ENCODE measurements at places on chromosomes 3 and 15.

GRCh38 chr3:170278627-170279026, 56.4 kb downstream of the PRKCI start:
- DNase-seq = no peak

DNA sequence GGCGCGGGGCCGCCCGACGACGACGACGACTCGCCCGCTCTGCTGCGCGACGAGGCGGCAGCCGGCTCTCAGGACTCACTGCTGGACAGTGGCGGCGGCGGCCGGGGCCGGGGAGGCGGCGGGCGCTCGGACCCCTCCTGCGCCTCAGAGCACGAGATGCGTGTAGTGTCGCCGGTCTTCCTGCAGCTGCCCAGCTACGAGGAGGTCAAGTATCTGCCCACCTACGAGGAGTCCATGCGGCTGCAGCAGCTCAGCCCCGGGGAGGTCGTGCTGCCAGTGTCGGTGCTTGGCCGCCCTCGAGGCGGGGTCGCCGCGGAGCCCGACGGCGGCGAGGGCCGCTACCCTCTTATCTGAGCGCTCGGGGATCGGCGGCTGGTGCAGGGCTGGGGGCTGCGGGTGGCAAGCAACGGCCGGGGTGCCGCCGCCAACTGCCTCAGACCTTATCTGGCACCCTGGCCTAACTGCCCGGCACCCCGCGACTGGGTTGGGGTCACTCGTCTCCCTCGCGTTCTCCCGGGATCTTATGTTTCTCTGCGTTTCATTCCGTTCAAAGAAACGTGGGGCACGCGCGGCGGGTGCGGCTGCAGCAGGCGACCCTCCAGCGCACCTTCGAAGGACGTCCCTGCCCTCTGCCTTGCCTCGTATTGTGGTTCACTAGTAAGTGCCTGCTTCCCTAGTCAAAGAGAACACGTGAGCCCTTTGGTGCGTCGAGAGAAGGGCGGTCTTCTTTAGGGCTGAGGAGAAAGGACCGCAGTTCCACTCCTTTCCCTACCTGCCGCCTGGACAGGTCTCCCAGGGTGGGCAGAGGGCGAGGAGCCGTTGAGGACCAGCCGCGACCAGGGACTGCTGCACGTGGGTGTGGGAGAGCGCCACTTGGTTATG, 1.0 kb downstream of the C3orf80 start:
- peak; percentile 33 for DNase-seq

GRCh38 chr3:183797996-183798395, 27.4 kb downstream of the MAP6D1 start:
- no peak for DNase-seq

- DNase-seq = no peak
Measured at GRCh38 chr3:192935441-192935840, 17.8 kb upstream of the MB21D2 start.

- DNase-seq = no peak
Measured at GRCh38 chr3:55923207-55923606, 436.1 kb upstream of the WNT5A start.

GRCh38 chr3:46130631-46131310, 77.3 kb downstream of the CCR1 start:
- DNase-seq = no peak

- no peak for DNase-seq
Measured at GRCh38 chr3:117366574-117366973, 657.0 kb downstream of the TUSC7 start.

GRCh38 chr3:169998668-169999131, 32.1 kb downstream of the SEC62 start:
- DNase-seq = no peak

GRCh38 chr15:99983171-99983885, 250.1 kb upstream of the LYSMD4 start:
- peak; percentile 20 for DNase-seq

- DNase-seq = no peak
Measured at GRCh38 chr15:71218272-71218805, 103.1 kb downstream of the THSD4 start.

GRCh38 chr15:65960586-65960985, 91.3 kb downstream of the RAB11A start:
- DNase-seq = no peak

DNA sequence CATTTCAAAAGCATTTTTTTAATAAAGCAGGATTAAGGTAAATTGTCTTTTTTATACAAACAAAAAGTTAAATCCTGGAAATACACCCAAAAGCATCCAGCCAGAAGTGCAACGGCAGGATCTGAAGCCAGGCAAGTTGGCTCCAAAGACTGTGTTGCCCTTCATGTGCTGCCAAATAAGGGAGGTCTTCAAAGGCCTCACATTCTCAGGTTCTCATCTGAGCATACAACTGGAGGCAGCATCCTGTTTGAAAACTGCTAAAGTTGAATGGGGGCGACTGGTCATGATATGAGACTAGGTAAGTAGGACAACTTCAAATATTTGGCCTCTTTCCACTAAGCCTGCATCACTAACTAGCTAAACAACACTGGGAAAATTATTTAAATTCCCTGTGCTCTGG, 52.2 kb downstream of the IMPG2 start:
- no peak for DNase-seq

- no peak for DNase-seq
Measured at GRCh38 chr3:127312818-127313217, 25.0 kb upstream of the PRR20G start.

DNA sequence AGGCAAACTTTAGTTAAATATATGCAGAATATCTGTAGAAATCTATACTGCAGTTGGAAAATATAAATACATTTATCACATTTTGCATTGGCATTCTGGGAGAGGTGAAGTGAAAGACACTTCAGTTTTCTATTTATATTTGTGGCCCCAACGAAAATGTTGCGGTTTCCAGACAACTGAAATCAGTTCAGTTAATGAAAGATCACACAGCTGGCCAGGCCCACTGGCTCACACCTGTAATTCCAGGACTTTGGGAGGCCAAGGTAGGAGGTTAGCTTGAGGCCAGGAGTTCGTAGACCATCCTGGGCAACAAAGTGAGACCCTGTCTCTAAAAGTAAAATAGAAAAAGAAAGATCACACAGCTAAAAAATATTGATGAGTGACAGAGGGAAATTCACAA, 11.9 kb upstream of the CLASP2 start:
- DNase-seq = no peak

DNA sequence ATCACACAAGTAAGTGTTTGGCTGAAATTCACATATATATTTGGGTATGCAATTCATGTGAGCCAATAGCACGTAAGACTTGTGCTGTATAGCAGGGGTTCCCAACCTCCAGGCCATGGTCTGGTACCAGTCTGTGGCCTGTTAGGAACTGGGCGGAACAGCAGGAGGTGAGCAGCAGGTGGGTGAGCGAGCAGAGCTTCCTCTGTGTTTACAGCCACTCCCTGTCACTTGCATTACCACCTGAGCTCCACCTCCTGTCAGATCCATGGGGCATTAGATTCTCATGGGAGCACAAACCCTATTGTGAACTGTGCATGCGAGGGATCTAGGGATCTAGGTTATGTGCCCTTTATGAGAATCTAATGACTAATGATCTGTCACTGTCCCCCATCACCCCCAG, 59.7 kb downstream of the MAP3K13 start:
- DNase-seq = no peak

DNA sequence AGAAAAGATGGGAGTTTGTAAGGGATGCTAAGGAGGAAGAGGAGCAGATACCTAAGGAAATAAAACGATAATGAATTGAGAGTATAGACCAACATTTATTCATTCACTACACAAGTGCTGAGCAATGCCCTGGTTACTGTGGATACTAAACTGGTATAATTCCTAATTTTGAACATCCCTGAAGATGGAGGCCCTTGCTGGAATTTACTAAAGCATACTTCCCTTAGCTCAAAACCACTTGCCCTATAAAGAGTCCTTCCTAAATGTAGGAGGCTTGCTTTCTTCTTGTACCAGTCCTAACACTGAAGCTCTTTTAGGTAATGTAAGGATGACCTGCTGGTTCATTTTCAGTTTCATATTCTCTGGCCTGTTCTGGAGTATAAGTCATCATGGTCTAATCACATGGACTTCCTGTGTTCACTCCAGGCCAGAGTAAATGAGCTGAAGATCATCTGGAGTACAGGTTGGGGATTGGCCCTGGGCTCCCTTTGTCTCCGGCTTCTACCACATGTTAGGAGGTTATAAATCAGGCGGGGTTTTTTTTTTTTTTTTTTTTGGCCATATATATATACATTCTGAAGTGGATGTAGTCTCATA, 40.1 kb upstream of the MTMR10 start:
- DNase-seq = no peak

DNA sequence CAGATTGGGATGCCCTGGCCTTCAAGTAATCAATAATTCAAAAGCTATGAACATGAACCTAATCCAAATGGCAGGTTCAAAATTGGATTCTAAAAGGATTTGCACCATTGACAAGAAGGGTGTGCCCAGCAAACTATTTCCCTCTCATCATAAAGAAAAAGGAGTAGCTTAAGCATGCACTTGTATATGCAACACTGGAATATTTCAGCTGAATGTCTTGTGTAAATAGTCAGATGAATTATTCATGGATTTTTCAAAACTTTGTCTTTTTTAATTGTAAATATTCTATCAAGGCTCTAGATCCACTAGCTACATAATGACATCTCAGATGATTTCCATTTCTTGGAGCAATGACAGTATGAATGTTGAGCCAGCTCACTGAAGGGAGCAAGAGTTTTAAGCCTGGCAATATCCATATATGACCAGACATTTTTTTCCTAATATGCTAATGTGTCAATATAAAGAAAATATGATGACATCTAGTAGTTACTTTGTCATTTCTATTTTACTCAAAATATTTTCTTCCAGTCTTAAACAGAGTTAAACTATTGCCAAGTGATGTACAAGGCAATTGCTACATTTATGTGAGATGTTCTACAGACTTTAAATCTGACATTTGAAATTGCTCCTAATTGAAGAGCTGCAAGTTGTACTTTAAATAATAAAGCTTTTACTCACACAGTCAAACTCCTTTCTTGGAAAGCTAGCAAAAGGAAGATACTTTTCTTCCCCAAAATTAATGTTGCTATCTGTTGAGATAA, 230.5 kb upstream of the AGTR1 start:
- no peak for DNase-seq

- no peak for DNase-seq
Measured at GRCh38 chr3:76585794-76586392, 454.0 kb upstream of the ROBO2 start.

GRCh38 chr15:49085696-49086459, 39.6 kb upstream of the SECISBP2L start:
- no peak for DNase-seq

DNA sequence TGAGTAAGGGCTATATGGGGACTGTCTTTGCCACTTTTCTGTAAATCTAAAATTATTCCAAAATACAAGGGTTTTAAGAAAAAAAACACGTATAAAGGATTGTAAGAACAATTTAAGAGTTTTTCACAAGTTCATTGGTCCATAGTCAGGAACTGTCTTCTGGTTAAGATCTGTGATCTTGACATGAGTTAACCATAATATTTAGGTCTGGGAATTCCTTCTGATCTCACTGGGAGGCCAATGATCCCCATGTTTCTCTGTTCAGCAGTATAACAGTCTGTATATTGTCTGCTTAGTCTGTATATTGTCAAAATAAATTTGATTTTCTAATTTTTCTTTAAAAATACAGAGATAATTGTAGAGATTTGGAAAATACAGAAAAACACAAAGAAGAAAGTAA, 848 bp upstream of the RHCG start:
- DNase-seq = no peak

All from WERI-Rb-1 (cell line).